ENCODE measurements at places on chromosomes 7 and 10.

GRCh38 chr7:91852263-91852741 lies 28.2 kb downstream of the MTERF1 start:
- peak; percentile 67 for DNase-seq

DNA sequence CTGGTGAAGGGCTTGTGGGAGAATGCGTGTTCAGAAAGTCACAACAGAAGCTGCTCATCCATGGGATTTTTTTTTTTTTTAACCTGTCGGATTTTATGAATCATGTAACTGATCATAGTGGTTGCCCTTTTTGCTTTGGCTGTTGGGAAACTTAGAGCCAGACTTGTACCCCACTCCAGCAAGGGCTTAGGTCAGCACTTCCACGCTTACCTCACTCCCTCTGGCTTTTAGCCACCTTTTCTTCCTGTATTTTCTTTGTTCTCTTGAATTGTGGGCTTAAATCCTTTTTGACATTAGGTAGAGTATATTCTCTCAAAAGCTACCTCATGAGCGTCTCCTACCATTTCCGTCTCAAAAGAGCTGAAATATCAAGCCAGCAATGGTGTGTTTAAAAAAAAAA lies 113.6 kb upstream of the BTBD16 start:
- DNase-seq, result no peak

DNA sequence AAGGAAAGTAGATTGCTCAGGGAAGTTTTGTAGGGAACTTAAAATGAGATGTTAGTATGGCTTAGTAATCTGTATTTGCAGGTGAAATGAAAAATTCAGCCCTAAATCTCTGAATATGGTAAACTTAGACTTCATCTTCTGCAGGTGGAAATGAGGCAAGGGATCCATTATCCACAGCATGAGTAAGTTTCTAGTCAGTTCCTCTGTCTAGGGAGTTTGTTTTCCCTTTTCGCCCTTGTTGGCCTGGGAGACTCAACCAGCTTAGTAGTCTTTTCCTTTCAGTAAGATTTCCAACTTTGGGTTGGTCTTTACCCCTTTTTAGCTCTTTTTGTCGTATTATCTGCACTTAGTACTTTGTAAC lies 65.6 kb downstream of the ZEB1 start:
- no peak for DNase-seq

GRCh38 chr10:17668435-17669184 lies 24.7 kb downstream of the STAM start:
- DNase-seq, result no peak

GRCh38 chr10:133459454-133460207 lies 5.9 kb downstream of the SCART1 start:
- peak; percentile 49 for DNase-seq

DNA sequence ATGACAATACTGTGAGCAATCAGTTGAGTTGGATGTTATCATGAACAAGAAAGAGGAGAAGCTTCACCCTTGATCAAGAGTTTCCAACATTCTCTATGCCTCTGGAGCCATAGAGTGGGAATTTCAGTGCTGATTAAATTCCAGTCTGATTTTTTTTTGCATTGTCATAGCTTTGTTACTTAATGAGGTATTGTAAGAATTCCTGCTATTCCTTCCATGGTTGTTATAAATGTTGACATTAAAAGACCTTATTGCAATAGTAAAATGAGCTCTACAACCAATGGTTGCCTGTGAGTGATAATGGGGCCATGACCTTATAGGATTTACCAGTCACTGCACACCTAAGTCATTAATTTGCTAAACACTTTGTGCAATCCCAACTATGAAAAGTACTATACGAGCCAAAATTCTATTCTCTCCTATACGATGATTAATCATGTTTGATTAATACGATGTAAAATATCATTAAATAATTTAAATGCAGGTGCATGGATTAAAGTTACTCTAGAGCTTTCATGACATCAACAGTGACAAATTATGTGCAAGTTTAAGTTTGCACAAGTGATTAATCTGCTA lies 353.2 kb upstream of the KLF6 start:
- DNase-seq, result no peak

DNA sequence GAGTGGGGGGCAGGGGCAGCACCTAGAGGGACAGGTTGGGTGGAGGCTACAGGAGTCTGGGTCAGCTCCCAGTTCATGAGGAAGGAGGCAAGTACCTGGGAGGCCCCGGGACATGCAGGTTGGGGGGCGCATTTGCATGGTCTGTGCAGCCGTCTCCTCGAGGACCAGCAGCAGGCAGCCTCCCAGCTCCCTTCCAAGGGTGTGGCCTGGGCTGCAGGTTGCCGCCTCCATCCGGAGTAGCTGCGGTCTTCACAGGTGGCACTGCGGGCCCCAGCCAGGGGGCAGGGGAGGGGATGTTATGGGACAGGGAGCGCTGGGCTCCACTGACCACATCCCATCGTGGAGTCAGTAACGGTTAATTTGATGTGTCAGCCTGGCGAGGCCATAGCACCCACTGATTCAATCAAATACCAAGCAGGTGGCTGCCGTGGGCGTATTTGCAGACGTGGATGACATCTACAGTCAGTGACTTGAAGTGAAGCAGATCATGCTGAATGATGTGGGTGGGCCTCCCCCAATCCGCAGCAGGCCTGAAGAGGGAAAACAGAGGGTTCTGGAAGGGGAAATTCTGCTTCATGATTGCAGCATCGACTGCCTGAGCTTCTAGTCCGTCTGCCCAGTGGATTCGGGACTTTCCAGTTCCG lies 81.6 kb downstream of the PRKAG2 start:
- DNase-seq, result no peak

DNA sequence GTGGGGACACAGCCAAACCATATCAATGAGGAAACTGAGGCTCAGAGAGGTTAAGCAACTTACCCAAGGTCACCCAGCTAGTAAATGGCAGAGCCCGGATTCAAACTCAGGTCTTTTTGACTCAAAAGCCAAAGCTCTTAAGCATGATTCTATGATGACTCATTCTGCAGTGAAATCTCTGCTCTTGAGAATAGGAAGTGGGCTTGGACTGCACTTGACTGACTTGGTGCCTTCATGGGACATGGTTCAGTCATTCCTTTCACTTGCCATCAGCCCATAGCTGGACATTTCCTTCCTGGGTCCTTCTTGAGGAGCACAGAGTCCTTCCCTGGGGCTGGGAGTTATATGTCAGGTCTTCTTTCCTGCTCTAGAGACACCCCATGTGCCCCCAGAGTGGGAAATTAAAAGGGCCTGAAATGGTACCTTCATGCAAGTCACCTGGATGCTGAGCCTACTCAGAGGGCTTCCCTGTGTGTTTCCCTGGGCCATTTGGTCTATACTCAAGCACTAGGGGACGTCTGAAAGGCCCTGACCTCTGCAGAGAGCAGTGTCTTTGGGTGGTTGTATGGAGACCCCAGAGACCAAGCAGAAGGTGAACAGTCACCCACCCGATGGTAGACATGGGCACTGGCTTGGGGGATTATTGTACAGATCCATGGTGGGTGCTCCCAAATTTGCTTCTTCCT lies 62.4 kb upstream of the SDK1 start:
- DNase-seq, result no peak

DNA sequence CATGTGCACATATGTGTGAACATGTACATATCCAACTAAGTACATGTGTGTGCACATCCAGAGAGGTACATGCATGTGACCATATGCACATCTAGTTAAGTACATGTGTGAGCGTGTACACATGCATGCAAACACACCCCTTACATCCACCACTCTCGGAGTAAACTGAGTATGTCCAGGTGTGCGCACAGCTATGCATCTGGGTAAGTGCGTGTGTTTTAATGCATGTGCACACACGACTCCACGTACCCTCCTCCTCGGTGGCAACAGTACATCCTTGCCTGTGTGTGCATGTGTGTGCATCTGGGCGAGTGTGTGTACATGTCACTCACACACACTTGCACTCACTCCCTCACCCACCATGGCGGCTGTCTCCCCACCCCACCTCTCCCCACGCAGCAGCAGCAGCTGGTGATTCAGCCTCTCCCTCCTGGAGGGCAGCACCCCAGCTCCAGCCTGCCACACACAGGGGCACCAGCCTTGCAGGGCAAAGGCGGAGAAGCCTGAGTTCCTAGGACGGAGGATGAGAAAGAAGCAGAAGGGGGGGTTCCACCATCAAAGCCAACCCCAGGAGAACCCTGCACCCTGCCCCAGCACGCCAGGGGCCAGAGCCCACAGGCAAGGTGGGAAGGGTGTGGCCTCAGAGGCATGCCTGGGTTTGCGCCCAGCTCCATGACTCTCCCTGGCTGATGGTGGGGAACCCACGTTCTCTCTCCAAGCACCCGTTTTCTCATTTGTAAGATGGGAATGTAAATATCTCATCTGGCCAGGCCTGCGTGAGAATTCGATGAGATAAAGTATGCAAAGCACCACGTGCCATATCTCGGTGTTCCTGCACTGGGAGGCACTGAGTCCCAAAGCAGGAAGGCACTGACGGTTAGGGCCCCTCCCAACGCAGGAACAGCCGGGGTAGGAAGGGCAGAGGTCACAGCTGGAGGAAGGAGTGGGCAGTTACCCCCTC lies 27.7 kb upstream of the DNAAF5 start:
- DNase-seq, result no peak

- DNase-seq, result no peak
These were observed 40.3 kb upstream of the TRIM8 start for GRCh38 chr10:102603946-102604345.
